ENCODE measurements at places on chromosomes 16 and 17. TPM values are rescaled to one million over a fixed set of nuclear protein-coding genes. Genes with fewer than 3 reads are reported as not detected.

- no peak for DNase-seq
Measured at GRCh38 chr16:19518388-19518787, 3.5 kb downstream of the GDE1 start.

AARSD1 gene
- 28.5 TPM for total RNA-seq

DNA sequence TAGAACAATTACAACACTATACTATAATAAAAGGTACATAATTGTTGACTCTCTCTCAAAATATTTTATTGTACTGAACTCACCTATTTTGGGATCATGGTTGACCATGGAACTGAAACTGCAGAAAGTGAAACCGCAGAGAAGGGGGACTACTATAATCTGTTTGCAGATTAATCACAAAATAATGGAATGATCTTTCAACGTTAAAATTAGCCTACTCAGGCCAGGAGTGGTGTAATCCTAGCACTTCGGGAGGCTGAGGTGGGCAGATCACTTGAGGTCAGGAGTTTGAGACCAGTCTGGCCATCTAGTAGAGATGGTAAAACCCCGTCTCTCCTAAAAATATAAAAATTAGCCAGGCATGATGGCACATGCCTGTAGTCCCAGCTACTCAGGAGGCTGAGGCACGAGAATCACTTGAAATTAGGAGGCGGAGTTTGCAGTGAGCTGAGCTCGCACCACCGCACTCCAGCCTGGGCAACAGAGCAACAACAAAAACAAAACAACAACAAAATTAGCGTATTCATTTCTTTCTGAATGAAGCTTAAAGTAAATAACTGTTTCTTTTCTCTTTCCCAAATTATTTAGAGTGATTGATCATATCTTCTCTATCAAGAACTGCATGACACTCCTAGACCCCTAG lies 45.6 kb downstream of the IKZF3 start:
- DNase-seq, result peak; percentile 30

- DNase-seq, result no peak
Measured at GRCh38 chr17:80997424-80998117, 5.9 kb downstream of the CHMP6 start.

GRCh38 chr17:8417806-8418205 lies 17.9 kb upstream of the NDEL1 start:
- no peak for DNase-seq

GRCh38 chr17:83119987-83120864 lies 40.8 kb downstream of the METRNL start:
- DNase-seq, result peak; percentile 45

DNA sequence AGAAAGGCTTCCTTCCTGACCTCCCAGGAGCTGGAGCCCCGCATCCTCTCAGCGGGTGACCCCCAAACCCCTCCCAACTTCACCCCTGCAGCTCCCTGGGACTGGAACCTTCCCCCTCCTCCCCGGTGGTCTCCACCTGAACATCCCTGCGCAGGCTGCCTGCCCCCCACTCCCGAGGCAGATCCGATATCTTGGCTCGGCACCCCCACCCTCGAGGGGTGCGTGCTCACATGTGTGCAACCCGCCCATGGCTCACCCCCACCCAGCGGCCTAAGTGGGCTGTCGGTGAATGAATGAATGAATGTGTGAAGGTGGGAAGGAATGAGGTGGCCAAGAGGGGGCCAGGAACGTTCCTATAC lies 39.7 kb downstream of the SLC7A5 start:
- DNase-seq, result no peak

DNA sequence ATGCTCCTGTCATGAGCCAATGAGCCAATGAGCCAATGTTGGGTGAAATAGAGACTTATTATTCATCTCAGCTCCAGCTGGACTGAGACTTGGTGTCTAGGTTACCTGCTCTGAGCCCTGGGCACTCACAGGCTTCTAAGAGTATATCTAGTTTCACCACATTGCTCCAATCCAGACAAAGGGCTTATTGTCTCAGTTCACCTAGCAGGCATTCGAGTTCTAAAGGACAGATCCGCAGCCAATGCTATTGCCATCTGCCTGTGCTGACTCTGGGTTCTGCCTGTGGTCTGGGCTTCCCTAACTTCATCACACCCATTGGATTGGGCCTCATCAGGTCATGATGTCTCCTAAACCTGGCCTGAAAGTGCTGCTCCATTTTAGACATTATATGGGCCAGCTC lies 66.1 kb upstream of the HS3ST4 start:
- DNase-seq, result no peak

MMP25 gene
- 112 TPM for total RNA-seq

PLXDC1 gene
- 7.2 TPM for total RNA-seq

ACSM2A gene
- not detected for total RNA-seq

KRTAP4-6 gene
- total RNA-seq, result not detected

- no peak for DNase-seq
Measured at GRCh38 chr16:52069866-52070265, 477.1 kb downstream of the TOX3 start.

GRCh38 chr16:27474921-27475320 lies 72.9 kb downstream of the IL21R start:
- DNase-seq, result no peak

SLC2A4 gene
- total RNA-seq, result not detected

- no peak for DNase-seq
Measured at GRCh38 chr17:69331756-69332155, 4.8 kb upstream of the ABCA5 start.

DNA sequence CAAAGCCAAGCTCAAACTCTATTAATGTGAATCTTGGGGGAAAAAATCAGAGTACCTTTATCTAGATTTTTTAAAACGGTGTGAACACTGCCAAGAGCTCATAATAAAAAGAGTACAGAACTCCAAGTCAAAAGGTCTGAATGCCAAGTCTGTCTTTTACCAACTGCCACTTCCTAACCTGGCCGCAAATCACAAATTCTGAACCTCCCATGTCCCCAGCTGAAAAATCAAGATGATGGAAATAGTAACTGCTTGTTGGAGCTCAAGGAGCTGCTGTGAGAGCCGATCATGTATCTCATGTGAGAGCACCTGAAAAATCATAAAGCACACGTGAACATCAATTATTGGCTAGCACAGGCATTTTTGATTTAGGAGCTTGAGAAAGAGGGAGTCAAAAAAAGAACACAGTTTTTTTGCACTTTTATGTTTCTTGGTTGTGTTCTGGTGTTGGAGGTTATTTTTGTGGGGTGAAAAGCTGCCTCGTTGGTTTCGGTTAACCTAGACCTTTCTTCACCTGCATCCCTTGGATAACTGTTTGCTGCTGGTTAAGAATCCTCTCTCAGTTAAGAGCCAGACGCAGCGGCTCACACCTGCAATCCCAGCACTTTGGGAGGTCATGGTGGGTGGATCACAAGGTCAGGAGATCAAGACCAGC lies 50.5 kb downstream of the GAS7 start:
- no peak for DNase-seq

- DNase-seq, result no peak
Measured at GRCh38 chr16:19396555-19397011, 21.1 kb upstream of the TMC5 start.

- DNase-seq, result no peak
Measured at GRCh38 chr16:89582614-89583196, 7.1 kb downstream of the CPNE7 start.

Data from activated CD4-positive, alpha-beta memory T cell treated with anti-CD3 and anti-CD28 coated beads, Interleukin-2, amount 10 ng/mL, durations not matched to agents 7 days and 5 days (primary cell).